Stimulated activated CD8-positive, alpha-beta memory T cell treated with anti-CD3 and anti-CD28 coated beads, Interleukin-4, amount 100 ng/mL, for 1 hour (primary cell): ENCODE measurements at places on chromosomes 12 and 14.

GRCh38 chr12:6424008-6424347, 20.8 kb upstream of the CD27 start:
- no peak for DNase-seq

DNA sequence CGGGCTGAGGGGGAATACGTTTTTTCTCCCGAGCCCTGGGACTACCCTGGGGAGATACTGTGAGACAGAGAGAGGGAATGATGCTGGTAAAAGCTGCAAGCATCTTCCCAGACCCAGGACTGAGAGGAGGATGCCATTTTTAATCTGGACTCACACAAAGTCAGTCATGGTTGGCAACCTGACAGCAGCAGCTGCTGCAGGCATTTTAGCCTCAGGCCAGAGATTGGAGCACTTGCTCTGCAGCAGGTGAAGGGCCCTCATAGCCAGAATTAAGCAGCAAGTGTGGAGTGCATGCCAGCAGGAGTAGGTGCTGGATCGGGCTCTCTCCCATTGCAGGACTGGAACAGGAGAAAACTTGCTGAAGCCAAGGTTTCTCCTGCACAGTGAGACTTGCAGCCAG, 361.1 kb upstream of the CLEC14A start:
- no peak for DNase-seq

DNA sequence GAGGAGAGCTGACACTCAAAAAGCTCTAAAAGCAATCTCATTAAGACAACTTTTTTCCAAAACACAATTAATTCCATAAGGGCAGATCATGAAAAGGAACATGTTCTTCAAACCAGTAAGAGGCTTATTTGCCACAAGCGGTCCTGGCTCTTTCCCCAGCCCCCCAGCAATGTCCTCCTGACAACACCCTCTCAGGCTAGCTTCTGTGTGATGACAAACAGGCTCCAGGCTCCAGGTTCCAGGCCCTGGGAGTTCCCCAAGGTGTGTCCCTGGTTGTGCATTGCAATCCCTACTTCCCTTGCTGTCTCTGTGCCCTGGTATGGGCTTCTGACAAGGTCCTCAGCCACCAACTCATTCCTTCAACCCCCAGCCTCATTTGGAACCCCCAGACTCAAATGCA, 8.9 kb downstream of the HVCN1 start:
- no peak for DNase-seq

DNA sequence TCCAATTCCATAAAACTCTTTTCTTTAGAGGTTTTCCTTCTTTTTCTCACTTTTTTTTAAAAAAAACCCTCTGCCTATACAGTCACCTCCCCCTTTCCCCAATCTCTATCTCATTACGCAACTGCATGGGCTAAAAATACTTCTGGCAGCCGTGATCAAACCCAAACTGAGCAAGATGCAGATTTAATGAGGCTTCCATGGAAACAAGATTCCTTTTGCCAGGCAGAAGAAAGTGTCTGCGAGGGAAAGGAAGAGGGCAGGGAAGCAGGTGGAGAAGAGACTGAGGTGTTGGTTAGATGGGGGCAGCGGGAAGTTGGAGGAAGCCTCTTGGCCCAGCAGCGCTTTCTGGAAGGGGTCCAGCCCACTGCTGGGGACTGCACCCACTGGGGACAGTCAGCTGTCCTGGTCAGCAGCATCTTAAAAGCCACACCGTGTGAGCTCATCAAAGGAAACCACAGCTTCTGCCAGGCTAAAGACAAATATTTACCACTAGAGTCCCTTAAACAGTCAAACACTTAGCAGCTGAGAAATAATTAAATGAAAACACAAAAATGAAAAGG, 90.4 kb downstream of the SLC8A3 start:
- DNase-seq: no peak

DNA sequence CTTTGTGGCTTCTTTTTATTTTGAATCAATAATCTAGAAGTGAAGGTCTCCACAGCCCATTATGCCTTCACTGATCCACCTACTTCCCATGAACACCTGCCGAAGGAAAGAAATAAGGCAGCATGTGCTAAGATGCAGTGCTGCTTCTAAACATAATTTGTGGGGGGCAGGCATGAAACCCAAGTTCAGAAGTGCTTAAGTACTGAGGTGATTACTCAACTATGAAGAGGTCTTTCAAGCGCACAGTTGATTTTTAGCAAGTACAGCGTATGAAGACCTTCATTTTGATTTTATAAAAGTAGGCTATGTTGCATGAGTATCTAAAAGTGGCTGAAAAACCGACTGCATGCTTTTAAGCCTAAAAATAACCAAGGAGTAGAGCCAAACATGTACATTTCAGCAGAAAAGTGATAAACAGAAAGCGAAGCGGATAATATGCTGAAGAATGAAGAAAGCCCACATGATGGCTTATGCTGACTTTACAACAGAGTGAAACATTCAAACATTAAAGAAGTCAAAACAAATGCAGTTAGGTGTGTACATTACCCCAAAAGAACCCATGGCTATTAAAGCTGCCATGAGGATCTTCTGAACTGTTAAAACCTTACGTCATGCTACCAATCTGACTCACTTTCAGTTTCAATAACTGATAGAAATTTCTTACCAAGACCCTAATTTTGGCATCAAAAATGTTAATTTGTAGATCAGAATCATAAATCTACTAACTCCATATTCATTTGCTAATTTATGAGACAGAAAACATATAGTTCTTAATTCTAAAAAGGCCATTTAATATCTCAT, 29.3 kb downstream of the KICS2 start:
- DNase-seq: no peak

DNA sequence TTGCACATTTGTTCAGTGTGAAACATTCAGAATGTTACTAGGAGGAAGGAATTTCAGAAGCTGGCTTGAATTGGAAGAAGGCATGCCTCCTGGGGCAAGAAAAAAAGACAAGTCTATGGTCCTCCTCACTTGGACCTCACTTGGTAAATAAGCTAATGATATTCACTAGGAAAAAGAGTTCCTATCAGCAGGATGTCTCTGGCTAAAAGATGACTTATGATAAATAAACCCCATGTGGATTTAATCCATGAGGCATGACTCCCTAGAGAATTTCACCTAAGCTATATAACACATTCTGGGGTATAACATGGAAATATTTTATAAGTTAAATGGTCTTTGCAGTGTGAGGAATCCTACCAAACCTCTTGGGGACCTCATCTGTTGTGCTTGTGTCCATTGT, 199.9 kb downstream of the LRIG3 start:
- DNase-seq: no peak

DNA sequence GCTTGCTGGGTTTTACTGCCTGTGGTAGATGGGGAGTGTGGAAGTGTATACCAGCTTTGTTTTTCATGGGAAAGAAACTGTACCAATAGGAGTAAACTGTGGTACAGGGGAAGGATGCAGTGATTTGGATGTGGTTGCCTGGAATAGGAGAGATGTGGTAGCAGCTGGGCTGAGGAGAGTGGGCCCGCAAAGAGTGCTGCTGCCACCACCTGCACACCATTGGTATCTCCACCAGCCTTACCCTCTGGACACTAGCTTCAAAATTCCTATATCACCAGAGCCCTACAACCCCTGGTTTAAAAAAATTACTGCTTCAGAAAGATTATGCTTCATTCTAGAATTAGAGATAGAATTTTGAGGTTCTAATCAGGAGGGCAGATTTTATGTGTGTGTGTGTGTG, 53.6 kb downstream of the AKAP6 start:
- DNase-seq: no peak
